Activated T-cell treated with anti-CD3 and anti-CD28 coated beads for 4 hours (primary cell): ENCODE measurements at places on chromosomes 4 and X.

- no peak for DNase-seq
Observed at GRCh38 chrX:90012395-90012794, 90.7 kb downstream of the TGIF2LX start.

- no peak for DNase-seq
Observed at GRCh38 chr4:576991-577498, 950 bp upstream of the TMEM271 start.

GRCh38 chr4:56149591-56149990 lies 200.8 kb downstream of the CEP135 start:
- DNase-seq, result no peak

DNA sequence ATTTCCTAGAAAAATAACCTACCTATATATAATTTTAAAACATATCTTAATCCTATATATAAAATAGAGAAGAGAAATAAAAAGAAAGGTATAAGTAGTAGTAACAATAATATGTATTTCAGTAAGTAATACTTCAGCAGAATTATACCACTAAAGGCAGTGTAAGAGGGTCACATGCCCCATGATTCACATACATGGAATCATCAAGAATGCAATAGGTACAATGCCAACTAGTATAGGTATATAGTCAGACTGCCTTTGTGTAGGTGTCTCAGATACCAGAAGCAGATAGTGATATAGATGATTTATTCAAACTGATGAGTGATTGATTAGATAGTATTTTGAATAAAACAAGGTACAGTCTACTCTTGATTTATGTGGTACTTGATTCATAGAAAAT lies 9.4 kb downstream of the AIMP1 start:
- DNase-seq, result no peak

GRCh38 chrX:40156470-40157227 lies 58.9 kb upstream of the BCOR start:
- no peak for DNase-seq

- DNase-seq, result no peak
Observed at GRCh38 chrX:72308566-72309296, 3.0 kb upstream of the CITED1 start.

- no peak for DNase-seq
Observed at GRCh38 chrX:119155416-119156035, 27.9 kb upstream of the KIAA1210 start.

- DNase-seq, result no peak
Observed at GRCh38 chr4:140672416-140672815, 83.8 kb downstream of the TBC1D9 start.

GRCh38 chr4:139278912-139279759 lies 889 bp downstream of the MGARP start:
- no peak for DNase-seq

- no peak for DNase-seq
Observed at GRCh38 chr4:139267301-139267700, 12.7 kb downstream of the MGARP start.

- DNase-seq, result peak; percentile 31
Observed at GRCh38 chr4:2537011-2537830, 774 bp downstream of the FAM193A start.

GRCh38 chr4:122930862-122931261 lies 8.5 kb upstream of the NUDT6 start:
- no peak for DNase-seq

DNA sequence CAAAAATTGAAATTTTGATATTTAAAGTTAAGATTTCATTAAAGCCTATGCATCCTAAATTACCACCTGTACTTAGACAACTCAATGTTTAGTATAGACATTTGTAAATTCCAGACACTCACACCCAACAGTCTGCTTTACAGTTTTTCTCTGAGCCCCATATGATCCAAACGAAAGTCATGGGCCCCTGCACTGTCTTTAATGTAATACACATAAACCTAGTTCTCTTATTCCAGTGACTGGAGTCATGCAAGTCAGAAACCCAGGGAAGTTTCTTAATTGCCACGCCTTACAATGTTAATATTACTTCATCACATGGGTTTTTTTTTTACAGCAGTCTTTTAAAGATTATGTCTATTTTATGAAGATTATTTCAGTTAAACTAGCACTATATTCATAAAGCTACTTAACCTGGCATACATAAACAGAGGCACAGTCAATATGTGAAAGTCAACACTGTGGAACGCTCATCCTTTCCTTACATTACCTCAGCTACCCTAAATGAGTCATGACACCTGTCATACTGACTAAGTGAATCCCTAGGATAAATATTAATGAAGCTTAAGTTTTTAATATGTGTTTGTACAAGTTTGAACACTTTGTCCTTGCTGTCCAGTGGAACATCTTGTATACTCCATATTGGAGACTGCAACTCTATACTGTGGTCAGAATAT lies 67.7 kb upstream of the H2AZ1 start:
- no peak for DNase-seq

DNA sequence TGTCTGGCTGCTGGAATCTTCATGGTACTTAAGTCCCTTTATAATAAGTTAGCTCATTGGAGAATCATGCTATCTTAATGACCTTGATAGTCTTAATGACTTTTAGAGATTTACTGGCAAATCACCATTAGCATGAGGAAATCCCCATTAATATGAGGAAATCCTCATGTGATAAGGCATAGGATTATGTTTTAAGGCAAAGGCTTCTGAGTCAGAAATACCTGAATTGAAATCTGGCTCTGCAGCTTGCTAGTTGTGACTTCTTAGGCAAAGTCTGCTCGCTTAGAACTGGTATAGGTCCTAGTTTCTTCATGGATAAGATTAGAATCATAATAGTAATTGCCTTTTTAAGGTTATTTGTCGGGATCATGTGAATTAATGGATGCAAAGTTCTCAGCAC lies 190.2 kb upstream of the BANK1 start:
- DNase-seq, result no peak

GRCh38 chr4:10107111-10108091 lies 9.2 kb downstream of the WDR1 start:
- no peak for DNase-seq

- DNase-seq, result no peak
Observed at GRCh38 chr4:160318567-160319220, 1215.8 kb downstream of the RAPGEF2 start.

DNA sequence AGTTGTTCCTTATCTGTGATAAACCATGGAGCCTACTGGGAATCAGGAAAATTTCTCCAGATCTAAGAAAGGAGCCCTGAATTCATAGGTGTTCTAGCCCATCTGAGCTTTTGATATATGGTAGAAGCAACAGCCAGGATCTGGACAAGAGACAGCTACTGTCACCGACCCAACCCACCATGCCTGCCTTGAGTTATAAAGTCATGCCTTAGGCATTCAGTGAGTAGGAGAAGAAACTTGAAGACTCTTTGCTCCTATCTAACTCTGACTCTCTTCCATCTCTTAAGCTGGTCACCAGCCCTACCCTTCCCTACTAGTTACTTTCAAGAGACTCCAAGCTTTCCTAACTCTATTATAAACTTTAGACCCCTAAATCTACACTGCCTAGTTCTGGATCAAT lies 83.9 kb upstream of the FAM9B start:
- no peak for DNase-seq

- DNase-seq, result no peak
Observed at GRCh38 chrX:67583171-67583570, 39.4 kb downstream of the AR start.

DNA sequence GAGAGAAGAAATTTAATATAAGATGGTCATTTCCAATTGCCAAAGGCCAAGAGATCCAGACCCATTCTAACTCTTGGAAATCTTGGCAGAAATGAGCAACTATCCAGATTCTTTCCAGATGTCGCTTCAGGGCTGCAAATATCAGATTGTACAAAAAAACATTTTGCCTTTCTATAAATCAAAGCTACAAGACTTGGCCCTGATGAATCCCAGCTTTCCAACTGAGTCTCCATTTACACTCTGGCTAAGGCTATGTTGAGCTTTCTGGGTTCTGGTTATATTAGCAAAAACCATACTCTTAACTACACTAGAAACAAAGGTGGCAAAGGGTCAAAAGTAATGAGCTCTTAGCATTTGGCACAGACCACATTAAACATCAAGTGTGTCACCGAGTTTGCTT lies 345.8 kb downstream of the OPHN1 start:
- no peak for DNase-seq

GRCh38 chr4:134364928-134365327 lies 163.3 kb upstream of the PABPC4L start:
- no peak for DNase-seq

DNA sequence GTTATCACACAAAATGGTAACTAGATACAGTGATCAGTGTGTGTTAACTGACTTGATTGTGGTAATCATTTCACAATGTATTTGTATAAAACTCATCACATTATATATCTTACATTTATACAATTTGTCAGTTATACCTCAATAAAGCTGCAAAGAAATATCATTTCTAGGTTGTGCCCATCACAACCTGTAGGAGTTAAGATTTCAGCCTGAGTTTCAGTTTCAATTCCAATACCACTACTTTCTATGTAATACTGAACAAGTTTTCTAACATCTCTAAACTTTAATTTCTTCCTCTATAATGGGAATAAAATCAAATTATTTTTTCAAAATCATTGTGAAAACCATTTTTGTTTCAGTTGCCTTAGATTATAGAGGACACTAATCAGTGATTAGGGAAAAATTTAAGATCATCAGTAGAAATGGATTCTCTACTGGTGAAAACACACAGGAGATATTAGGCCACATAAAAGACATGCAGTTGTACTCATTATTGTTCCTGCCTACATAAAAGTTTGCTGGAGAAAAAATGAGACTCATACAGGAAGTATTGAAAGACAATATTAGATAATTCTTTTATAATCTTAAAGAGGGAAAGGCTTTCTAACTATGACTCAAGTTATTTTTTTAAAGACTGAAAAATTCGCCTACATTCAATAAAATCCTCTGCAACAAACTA lies 18.4 kb upstream of the TBC1D1 start:
- DNase-seq, result no peak

DNA sequence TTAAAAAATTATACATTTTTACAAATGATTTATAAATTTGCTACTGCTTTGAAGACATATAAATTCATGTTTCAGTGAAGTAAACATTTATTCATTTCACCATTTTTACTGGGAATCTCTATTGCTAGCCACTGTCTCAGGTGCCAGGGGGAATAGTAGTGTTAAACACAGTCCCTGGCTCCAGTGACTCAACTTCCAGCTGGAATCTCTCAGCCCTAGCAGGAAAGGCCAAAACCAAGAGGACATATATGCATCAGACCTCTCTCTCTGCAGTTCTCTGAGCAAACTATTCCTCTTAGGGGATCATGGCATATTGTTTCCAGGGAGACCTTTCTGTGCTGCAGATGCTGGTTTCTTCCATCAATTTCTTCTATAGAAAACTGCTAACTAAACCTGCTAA lies 1009.0 kb upstream of the LCORL start:
- no peak for DNase-seq

GRCh38 chr4:8227201-8227770 lies 28.2 kb downstream of the SH3TC1 start:
- DNase-seq, result no peak

- DNase-seq, result no peak
Observed at GRCh38 chr4:149882251-149882650, 66.6 kb upstream of the IQCM start.

GRCh38 chr4:152613841-152614721 lies 65.7 kb downstream of the TMEM154 start:
- DNase-seq, result no peak

GRCh38 chr4:139776235-139776634 lies 110.6 kb downstream of the MGST2 start:
- no peak for DNase-seq

GRCh38 chr4:54625391-54625790 lies 32.4 kb upstream of the KIT start:
- DNase-seq, result no peak

- DNase-seq, result no peak
Observed at GRCh38 chrX:95435198-95435597, 1249.4 kb upstream of the DIAPH2 start.

DNA sequence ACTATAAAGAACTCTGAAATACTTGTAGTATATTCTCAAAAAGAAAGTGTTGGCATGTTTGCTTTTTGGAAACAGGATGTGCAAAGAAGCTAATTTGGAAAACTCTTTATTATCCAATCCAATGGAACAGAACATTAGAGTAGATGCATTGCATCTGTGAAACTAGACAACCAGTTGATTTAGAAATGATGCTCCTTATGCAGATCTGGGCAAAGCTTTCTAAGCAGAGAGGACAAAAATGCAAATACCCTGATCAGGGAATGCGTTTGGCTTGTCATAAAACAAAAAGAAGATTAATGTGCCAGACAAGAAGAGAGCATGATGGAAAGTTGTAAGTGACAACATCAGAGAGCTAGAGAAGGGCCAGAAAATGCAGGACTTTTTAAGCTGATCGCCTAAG lies 142.3 kb downstream of the RCHY1 start:
- DNase-seq, result no peak

GRCh38 chrX:119605464-119606279 lies 552 bp downstream of the NKRF start:
- DNase-seq, result peak; percentile 23

DNA sequence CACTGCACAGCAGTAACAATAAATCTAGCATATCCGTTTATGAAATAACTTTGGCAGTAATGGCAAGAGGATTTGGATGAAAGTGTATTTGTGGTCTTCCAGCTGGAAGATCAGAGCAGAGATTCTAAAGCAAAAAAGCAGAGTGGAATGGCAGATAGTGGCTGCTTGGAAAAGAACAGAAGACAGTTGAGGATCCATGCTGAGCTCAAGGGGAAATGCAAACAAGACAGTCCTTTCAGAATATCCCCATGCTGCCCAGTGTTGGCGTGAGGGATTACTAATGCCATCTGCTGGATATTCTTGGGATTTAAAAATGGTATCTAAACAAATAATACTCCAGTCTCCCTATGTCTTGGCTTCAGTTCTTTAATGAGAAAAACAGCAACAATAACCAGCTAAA lies 629.1 kb upstream of the ATOH1 start:
- DNase-seq, result no peak

- no peak for DNase-seq
Observed at GRCh38 chrX:152646961-152647360, 9.3 kb downstream of the GABRQ start.

GRCh38 chrX:103754401-103754800 lies 22.2 kb upstream of the PLP1 start:
- no peak for DNase-seq

GRCh38 chr4:69070590-69070989 lies 25.7 kb upstream of the UGT2B7 start:
- no peak for DNase-seq

GRCh38 chr4:101347557-101348366 lies 436 bp upstream of the PPP3CA start:
- DNase-seq, result peak; percentile 99

- DNase-seq, result no peak
Observed at GRCh38 chr4:129278868-129279267, 182.9 kb downstream of the C4orf33 start.

- no peak for DNase-seq
Observed at GRCh38 chr4:24372881-24373280, 211.5 kb downstream of the DHX15 start.
